ENCODE measurements at places on chromosomes 7 and 10.

DNA sequence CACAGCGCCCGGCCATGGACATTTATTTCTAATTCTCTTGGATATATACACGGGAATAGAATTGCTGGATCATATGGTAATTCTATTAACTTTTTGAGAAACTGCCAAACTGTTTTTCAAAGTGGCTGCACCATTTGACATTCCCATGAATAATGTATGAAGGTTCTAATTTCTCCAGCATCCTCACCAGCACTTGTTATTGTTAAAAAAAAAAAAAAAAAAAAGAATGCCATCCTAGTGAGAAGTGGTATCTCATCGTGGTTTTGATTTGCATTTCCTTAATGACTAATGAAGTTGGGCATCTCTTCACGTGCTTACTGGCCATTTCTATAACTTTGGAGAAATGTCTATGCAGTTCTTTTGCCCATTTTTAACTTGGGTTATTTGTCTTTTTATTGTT lies 13.5 kb downstream of the CNNM2 start:
- no peak for DNase-seq

DNA sequence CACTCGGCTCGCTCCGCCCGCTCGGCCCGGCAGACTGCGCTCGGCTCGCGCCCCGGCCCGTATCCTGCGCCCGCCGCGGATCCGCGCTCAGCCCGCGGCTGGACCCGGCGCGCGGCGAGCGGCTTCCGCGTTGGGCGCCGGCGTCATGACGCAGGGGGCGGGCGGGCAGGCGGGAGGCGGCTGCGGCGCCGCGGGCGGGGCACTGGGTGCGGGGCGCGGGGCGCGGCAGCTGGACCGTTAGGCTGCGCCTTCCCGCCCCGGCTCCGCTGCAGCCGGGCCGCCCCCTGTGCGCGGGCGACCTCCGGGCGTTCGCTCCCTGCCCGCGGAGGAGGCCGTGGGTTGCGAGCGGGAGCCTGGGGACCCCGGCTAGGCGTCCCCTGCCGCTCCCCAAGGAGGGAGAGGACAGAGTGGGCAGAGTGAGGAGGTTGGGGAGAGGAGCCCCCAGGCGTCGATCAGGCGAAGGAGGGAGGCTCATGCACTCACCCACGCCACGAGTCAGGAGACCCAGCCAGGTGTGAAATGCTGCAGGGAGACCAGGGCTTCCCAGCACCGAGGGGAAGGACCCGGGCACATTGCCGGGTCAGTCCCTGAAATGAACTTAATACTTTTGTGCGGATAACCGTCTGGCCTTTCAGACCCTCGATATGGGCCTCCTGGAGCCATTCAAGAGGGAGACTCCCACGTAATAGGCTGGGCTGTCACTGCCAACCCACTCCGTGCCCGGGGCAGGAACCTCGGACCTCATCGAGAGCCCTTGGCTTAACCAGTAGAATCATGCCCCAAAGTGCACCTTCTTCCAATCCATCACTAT lies at the start of gene PIP4K2A:
Gene PIP4K2A, minus strand, starts transcription at position 100 of the 811 bp plus-strand sequence. CDS start 252 bp downstream, outside the sequence.
- DNase-seq = peak; percentile 93

DNA sequence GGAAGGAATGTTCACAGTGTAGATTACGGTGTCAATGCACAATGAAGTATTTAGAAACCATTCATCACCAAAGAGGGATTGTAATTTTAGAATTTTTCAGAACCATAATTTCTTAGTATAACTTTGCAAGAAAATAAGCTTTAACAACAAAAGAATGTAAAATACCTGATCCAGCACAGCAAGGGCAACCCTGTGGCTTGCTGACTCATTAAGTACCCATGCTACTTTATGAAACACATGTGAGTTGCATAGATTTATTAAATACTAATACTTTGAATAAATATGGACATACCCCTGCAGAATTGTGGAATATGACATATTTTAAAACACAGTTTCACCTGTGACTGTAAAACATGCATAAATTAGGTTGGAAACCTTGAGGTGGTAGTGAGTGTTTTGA lies 281.3 kb downstream of the ZNF248 start:
- DNase-seq = no peak

DNA sequence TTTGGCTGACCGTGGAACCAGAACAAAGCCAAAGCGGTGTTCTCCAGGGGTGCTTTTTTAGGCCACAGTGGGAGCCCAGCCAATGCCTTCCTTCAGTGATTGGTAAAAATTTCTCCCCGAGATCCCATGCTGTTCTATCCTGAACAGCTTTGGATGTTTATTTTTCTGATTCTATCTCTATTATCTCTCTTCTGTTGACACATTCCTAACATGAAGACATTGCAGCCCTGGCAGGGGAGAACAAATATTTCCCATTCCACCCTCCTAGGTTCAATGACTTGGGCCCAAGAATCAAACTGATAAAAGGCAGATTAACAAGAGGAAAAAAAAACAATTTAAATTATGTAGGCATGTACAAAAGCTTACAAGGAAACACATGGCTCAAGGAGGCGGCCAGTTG lies 162.7 kb downstream of the PFKFB3 start:
- peak; percentile 52 for DNase-seq

- no peak for DNase-seq
These were observed 40.1 kb upstream of the RET start for GRCh38 chr10:43036481-43037428.

GRCh38 chr10:15462253-15462897 lies 91.3 kb upstream of the FAM171A1 start:
- DNase-seq = no peak

GRCh38 chr7:139591550-139592195 lies 68.2 kb downstream of the CLEC2L start:
- DNase-seq = peak; percentile 39

- peak; percentile 16 for DNase-seq
These were observed 187.4 kb downstream of the RNLS start for GRCh38 chr10:88395677-88396076.

DNA sequence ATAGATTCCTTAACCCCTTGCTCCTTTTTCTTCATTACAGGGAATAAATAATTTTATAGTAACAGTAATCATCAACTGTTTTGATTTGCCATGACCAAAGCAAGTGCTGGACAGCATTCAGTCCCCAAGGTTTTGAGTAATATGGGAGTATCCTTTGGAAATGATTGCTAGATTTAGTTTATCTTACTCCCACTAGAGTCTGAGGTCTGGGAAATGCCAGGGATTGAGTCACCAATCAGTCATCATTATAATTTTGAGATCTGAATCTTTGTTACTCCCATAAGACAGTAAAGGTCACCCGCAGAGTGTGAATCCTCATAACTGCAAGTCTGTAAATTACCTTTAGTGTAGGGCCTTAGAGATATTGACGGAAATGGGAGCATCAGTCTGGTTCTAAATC lies 133.7 kb upstream of the SEMA3E start:
- DNase-seq = peak; percentile 12

DNA sequence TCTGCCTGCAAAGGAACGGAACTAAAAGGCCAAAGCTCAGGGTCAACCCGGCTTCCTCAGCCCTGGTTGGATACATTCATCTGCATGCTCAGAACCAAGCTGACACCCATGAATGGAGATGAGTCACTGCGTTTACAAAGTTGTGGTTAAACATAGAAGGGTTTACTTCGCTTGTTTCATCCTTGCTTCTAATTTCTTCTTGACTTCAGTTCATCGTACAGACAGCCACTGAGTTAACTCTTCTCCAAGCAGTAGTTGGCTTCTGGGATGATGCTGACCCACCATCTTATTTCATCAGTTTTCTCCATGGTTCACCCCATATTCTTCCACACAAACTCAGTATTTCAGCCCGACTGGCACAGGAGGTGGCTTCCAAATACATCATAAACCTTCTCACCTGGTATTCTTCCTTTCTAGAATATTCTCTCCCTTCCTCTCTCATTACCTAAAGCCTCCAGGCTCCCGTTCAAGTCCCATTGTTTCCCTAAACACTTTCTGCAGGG lies 166.3 kb upstream of the RNF32 start:
- peak; percentile 67 for DNase-seq

DNA sequence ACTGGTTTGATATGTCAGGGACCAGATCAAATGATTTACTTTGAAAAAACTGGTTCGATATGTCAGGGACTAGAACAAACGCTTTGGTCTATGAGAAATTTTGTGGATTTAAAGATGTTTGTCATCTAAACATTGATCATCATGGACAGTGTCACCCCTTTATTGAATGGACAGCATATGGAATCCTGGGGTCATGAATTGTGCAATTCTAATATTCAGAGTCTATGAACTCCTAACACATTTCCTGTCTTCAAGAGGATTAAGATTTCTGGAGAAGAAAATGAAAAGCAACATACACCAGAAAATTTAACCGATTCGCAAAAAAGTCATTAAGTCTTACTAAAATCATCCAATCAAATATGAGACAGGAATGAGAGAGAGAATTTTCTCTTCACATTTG lies 106.4 kb upstream of the FAM133B start:
- no peak for DNase-seq

- peak; percentile 61 for DNase-seq
These were observed 653 bp upstream of the ADRB1 start for GRCh38 chr10:114042895-114043531.

GRCh38 chr10:71999360-72000072 lies 35.3 kb downstream of the CHST3 start:
- DNase-seq = peak; percentile 83

GRCh38 chr7:70506434-70506833 lies 625.5 kb upstream of the GALNT17 start:
- no peak for DNase-seq

DNA sequence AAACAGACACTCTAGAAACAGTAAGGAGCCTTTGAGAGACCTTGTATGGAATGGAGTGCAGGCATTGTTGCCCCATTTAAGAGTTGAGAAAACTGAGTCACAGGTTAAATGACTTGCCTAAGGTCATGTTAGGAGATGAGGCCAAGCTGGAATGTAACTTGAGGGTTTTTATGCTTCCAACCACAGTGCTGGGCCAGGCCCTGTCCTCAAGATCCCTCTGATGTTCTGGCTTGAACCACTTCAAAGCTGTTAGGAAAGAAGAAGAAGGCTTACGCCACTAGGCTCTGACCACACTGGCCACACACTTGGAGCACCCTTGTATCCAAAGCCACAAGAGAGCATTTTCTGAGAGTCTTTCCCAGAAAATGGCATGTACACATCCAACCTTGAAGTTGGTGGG lies 42.7 kb downstream of the PLAU start:
- peak; percentile 88 for DNase-seq

DNA sequence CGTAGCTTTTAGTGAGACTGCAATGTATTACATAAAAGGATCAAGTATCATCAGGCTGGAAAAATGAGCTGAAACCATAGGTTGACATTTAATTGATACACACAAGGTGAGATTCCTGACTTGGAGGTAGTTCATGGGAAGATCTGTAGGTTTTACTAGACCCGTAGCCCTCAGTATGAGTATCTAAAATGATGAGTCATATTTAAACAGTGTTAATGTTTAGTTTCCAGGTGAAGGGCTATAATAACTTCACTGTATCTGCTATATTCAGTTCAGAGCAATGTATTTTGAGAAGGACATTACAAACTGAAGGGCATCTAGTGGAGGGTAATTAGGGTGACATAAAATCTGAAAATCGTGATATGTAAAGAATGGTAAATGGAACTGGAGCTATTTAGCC lies 35.0 kb downstream of the ENTPD1 start:
- DNase-seq = no peak

- DNase-seq = peak; percentile 60
These were observed 14.0 kb downstream of the GATAD1 start for GRCh38 chr7:92461027-92462003.

DNA sequence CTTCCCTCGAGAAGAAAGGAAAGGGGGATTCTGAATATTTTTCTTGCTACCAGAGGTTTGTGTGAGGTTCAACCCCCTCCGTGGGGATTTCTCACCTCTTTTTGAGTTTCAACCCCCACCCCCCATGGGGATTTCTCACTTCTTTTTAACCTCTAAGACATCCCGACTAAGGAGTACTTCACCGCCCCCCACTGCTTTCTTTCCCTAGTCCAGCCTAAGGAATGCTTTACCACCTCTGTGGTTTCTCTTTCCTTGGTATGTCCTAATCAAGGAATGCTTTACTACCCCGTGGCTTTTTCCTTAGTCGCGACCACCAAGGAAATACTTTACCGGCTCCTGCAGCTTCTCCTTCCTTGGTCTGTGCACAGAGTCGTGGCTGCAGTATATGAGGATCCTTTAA lies 149.4 kb downstream of the LYZL1 start:
- no peak for DNase-seq

- DNase-seq = no peak
These were observed 73.0 kb upstream of the ADRB1 start for GRCh38 chr10:113970641-113971040.

GRCh38 chr10:116838143-116838725 lies 11.1 kb upstream of the ENO4 start:
- DNase-seq = no peak

DNA sequence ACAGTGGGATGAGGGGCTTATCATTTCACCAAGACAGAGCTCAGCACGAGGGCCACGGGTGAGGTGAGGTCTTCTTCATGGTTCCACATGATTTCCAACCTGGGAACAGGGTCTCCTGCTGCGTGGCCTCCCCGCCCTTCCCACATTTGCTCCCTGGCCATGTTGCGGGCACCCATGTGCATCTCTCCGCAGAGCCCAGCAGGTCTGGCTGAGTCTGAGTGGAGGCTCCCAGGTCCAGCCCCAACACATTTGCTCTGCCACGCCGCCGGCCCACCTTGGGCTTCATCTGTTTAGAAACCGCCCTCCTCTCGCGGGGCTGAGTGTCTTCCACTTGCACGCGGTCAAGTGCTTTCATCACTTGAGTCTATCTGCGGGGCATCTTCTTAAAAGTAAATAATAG lies 14.8 kb upstream of the PRKAR1B start:
- no peak for DNase-seq

DNA sequence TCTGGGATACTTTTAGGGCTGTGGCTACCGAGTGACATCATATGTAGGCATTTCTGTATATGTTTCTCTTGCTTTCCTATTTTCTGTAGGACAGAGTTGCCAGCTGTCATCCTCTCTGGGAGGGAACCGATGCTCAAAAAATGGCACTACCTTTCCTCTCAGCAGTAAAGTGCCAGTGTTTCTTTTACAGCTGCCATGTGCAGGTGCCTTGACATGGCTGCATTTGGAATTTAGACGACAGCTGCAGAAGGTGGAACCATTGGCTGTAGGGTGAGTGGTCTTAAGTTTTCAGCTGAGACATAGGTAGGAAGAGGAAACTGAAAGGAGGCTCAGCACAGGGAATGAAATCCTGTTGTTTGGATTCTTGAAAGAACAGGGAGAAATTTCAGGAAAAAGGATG lies 20.2 kb upstream of the RPA3 start:
- DNase-seq = no peak

GRCh38 chr10:76901701-76902100 lies 735.9 kb downstream of the KCNMA1 start:
- no peak for DNase-seq

DNA sequence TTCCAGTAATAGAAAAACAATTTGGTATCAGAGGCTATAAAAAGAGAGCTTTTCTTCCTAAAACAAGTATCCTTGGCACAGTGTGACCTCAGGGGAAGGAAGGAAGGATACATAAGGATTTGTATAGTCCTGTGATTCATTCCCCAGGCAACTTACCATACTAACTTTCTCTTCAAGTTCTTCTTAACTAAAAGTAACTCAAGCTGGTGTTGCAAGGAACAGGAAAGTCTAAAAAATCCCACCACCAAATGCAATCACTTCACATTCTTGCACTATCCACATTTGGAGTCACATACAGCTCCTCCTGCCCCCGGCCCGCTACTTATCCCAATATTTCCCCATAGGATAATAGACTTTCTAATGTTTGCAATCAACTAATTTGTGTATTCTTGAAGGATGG lies 84.8 kb downstream of the PRKAG2 start:
- DNase-seq = no peak

GRCh38 chr7:76394957-76395356 lies 14.5 kb downstream of the SSC4D start:
- DNase-seq = no peak
